Small intestine (tissue), 16 donors: ENCODE measurements at places on chromosomes 1 and 21. TPM values are rescaled to one million over a fixed set of nuclear protein-coding genes. Genes with fewer than 3 reads are reported as not detected.

The NOC2L gene
- 48.2 TPM for polyA plus RNA-seq

The IGSF21 gene
- 0.18 TPM for polyA plus RNA-seq

The ATAD3C gene
- polyA plus RNA-seq = not detected

DNA sequence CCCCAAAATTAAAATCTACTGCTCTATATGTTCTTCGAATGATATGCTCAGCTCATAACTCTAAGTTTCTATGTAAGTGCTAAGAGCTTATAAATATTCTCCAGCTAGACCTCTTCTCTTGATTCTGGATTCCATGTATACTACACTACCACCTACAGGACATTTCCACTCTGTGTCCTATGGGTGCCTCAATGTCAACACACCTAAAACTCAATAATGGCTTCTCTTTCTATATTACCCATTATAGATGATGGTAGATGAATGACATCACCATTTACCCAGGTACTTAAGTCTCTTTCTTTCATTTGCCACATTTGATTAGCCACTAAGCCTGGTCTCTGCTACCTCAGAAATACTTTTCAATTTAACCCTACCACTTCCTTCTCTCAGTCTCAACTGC is 41.3 kb downstream of the TBX19 start:
- H3K4me3 ChIP-seq = no peak overlapping the region
- no peaks in the 10 kb centered on the region for H3K4me1 ChIP-seq
- no peaks in the 10 kb centered on the region for H3K27me3 ChIP-seq
- no peak for DNase-seq
- no peaks in the 10 kb centered on the region for H3K36me3 ChIP-seq

The CENPF gene
- under 0.01 TPM for polyA plus RNA-seq

The TBX15 gene
- polyA plus RNA-seq = not detected
